ENCODE measurements at places on chromosomes 3 and 15.

- DNase-seq, result no peak
These were observed 229.9 kb upstream of the LRTM1 start for GRCh38 chr3:55157731-55158130.

- DNase-seq, result no peak
These were observed 10.8 kb downstream of the PDHB start for GRCh38 chr3:58422756-58423325.

- no peak for DNase-seq
These were observed 34.9 kb upstream of the MEIS2 start for GRCh38 chr15:37135225-37135624.

- no peak for DNase-seq
These were observed 15.7 kb upstream of the AEN start for GRCh38 chr15:88605189-88606069.

DNA sequence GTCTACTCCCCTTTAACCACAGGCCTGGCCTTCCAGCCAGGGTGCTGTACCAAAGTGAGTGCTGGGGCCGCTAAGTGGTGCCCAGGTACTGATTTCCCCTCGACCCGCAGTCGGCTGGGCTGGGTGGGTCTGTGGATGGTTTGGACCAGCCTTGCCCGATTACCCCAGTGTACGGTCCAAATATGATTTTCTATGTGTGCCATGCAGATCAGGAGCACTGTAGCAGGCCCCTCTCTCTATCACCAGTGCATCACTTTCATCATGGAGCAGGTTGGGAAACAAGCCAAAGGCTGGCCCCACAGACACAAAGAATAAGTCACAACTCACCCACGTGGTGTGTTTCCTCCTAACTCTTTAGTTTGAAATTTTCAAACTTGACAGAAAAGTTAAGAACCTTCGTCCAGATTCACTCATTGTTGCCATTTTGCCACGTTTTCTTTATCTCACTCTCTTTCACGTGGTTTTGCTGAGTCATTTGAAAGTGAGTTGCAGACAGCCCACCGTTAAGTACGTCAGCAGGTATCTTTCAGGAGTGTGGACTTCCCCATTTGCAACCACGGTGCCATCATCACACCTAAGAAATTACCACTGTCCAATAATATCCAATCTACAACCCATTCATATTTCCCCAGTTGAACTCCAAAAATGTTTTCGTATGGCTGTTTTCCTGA lies 37.0 kb downstream of the ZNF710 start:
- DNase-seq, result no peak

DNA sequence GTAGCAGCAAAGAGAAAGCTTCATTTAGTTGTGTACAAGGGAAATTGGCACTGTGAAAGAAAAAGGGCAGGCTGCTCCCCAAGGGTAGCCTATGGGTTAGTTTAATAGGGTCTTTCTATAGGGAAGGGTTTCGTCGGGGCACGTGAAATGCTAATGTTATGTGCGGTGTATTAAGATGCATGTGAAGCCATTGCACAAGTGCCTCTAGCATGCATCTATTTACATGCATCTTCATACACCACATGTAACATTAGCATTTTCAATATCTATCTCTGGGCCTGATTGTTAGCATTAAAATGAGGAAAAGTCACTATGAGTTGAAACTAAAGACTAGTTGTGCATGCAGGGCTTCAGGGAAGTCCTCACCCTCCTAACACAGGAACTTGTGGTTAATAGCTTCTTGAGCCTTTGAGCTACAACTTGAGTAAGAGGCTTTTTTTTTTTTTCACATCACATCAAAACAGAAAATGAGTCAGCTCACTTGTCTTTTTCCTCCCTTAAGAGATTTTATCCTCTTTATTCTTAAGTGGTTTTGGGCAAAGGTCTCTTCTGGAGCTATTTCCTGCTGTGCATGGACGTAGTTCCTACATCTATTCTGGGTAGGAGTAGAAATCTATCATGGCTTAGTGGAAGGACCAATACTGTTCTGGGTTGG lies 613.4 kb downstream of the ZPLD1 start:
- no peak for DNase-seq

DNA sequence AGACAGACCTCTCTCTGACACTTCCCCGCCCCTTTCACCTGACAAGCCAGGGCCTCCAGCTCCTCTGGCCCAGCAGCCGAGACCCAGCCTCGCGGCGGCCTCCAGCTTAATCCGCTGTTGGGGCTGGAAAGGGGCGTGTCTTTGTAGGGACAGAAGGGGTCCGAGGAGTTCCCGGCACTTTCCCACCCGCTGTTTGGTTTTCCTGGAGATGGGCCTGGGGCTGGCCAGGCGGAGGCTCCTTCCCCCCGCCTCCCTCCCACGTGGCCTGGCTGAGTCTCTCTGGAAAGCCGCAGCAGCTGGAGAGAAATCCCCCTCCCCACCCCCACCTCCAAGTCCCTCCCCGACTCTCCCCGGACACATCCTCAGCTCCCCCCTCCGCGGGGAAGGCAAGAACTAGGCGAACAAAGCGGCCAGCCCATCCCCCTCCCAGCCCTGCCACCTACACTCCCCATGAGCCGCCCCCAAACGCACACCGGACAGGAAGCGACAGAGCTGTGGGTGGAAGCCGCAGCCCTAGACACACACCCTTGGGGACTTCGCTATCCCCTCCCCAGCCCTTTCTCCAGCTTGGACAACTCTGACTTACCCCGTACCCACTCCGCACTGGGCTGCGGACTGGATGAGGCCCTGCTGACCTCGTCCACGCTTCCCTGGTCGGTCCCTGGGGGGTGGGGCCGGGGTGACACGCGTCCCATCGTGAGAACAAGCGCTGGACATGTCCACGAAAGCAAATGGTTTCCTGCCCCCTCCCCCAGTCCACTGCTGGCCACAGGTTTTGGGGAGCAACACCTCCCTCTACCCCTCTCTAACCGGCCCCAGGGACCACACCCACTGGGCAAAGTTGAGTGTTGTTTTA lies 1.2 kb downstream of the IGDCC4 start:
- no peak for DNase-seq

DNA sequence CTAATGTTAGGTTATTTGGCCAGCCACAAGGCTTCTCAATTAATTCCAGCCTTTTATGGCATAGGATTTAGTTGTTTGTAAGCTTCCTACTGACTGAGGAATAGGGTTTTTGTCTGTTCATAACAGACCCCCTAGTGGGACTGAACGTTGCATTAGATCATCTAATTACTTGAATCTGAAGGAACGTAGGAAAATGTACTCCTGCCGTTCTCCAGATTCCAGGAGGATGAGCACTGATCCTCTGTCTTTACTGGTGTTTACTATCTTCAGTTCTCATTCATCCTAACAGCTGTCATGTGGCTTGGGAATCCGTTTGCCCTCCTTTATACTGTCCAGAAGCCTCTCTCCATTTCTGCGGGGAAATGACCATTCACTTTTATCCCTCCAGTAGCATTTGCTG lies 52.7 kb downstream of the RAD54L2 start:
- no peak for DNase-seq

- DNase-seq, result no peak
These were observed 56.7 kb downstream of the CCNL1 start for GRCh38 chr3:157103280-157103679.

GRCh38 chr3:124984754-124985153 lies 50.2 kb upstream of the MUC13 start:
- DNase-seq, result no peak

- no peak for DNase-seq
These were observed 127.8 kb upstream of the LRRFIP2 start for GRCh38 chr3:37301980-37302708.

- no peak for DNase-seq
These were observed 84.4 kb upstream of the KCNMB2 start for GRCh38 chr3:178451799-178452198.

- DNase-seq, result no peak
These were observed 553.6 kb downstream of the EPHB1 start for GRCh38 chr3:135348690-135349089.

DNA sequence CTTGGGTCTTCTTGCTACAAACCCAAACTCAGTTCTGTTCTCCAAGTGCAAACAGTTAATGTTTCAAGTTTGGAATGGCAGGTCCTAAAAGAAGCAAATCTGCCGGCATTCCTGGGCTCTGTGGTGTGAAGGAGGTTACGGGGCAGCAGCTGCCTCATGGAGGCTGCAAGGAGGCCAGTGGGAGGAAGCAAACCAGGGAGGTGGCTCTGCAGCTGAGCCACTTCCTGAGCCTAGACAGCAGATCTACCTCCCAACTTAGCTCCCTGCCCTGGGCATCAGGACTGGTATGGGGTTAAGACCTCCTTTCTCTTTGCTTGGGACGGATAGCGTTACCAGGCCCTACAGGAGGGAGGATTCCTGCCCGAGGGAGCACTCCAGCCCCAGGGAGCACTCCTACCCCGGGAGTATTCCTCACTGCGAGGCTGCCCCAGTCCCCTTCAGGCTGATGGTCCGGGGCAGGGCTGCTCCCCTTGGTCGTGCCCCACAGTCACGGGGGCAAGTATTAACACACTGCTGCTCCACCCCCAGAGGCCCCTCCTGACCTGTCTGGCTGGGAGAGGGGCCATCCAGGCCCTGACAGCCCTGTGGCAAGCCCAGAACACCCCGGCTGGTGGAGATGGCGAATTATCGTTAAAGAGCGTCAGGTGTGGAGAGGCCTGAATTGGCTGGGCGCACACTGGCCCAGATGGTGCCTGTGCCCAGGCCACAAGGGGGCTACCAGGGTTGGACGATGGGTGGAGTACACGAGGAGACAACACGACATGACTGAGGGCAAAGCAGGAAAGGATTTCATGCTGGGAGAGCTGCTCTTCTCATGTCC lies 129.9 kb downstream of the ATP10A start:
- DNase-seq, result no peak

GRCh38 chr15:42734076-42734672 lies 2.8 kb downstream of the CDAN1 start:
- no peak for DNase-seq

DNA sequence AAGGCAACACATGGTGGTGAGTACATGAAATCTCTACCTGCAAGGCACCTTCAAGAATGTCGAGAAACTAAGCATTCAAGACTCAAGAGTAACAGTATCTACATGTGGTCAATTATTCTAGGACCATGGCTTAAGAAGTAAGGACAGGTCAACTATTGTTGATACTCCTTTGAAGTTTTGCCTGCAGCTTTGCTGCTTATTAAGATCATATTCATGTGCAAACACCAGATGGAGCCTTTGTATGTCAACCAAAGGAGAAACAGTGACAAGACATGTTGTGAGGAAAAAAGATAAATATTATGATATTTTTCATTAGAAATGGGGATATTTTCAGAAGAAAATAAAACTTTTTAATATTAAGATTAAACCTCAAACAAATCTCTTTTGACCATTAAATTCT lies 52.3 kb upstream of the FGF7 start:
- DNase-seq, result no peak

- no peak for DNase-seq
These were observed 10.6 kb downstream of the ST6GAL1 start for GRCh38 chr3:186940967-186941366.

DNA sequence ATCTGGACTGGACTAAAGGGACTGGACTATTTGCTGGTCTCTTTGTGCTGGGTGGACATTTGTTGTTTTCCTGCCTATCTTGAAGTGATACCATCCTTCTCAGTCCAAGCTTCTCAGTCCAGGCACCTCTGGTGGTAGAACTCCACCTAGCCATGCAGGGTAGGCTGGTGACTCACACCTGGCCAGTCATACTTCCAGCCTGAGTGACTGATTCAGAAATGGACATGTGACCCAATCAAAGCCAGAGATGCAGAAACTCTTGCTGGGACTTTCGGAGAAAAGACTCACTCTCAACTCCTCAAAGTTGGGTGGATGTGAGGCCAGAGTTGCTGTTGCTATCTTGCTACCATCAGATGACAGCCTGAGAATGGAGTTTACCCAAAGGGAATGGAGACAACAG lies 5.6 kb upstream of the ASB14 start:
- DNase-seq, result no peak

DNA sequence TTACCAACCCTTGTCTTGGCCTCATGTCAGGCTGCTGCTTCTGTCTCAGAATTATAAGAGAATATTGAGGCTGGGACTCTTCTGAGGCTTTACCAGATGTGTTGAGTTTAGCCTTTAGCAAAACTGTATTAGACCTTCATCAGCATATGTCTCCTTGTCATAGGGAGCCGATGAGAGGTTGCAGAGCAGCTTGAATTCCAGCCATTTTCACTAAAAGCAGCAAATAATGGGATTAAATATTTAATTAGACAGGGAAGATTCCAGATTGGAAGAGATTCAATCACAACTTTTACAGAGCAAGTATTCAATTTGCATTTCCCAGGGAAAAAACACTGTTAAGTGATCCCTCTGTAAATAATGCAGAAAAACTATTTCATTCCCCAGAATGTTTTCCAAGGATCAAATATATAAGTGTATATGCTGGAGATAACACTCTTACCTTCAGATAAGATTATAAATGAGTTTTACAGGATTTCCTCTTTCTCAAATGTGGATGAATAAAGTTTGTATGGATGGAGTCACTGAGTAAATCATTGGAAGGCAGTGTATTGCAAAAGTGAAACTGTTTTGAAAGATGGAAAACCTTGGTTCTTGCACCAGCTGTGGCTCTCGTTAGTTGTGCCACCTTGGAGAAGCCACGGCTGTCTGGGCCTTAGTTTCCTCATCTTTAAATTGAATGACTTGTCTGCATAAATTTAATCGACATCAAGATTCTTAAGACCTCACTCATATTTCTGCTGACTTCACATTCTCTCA lies 466.4 kb upstream of the SGO1 start:
- DNase-seq, result no peak

GRCh38 chr3:30002797-30003196 lies 603.6 kb upstream of the TGFBR2 start:
- no peak for DNase-seq

- no peak for DNase-seq
These were observed 34.0 kb downstream of the ZNF106 start for GRCh38 chr15:42456971-42457370.

GRCh38 chr15:85036716-85037115 lies 55.1 kb downstream of the PDE8A start:
- DNase-seq, result no peak

GRCh38 chr3:169818316-169818715 lies 5.6 kb upstream of the LRRC34 start:
- DNase-seq, result no peak

- DNase-seq, result no peak
These were observed 310.6 kb upstream of the ATP11B start for GRCh38 chr3:182482705-182483104.

- no peak for DNase-seq
These were observed 369.0 kb downstream of the ULK4 start for GRCh38 chr3:41592753-41593510.

- DNase-seq, result no peak
These were observed 18.8 kb upstream of the DGKG start for GRCh38 chr3:186380622-186381380.
